ENCODE measurements at places on chromosomes 11 and 22. TPM values are rescaled to one million over a fixed set of nuclear protein-coding genes. Genes with fewer than 3 reads are reported as not detected.

DNA sequence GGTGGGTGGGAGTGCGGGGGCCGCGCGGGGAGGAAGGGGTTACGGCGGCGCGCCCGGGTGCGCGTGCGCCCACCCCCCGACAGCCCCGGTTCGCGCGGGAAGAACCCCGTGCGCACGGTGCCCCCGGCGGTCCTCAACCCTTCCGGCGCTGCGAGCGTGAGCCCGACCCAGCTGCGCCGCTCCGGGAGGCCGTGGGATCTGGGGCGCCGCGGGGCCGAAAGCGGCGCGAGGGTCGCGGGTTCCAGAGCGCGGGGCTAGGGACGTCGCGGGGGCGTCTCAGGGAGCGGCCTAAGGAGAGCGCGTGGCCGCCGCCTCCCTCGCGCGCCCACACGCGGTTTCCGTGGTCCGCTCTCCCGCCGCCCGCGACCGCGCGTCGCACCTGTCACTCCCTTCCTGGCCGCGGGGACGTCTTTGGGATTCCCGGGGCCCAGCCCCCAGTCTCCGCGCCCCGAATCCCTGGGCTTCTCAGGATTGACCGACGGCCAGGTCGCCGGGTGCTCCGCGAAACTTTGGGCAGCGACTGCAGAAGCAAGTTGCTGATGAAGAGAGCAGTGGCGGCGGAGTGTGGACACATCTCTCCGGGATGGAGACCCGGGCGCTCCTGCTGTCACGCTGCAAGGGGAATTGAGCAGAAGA, 582 bp downstream of the SREBF2 start:
- DNase-seq: no peak

The SNX32 gene
- total RNA-seq: 0.33 TPM

GRCh38 chr11:73171436-73172161, 29.5 kb upstream of the FCHSD2 start:
- DNase-seq: no peak

- DNase-seq: no peak
Measured at GRCh38 chr11:26708736-26709456, 13.0 kb downstream of the SLC5A12 start.
